ENCODE measurements at places on chromosomes 13 and 19.
A peak's percentile ranks its signal among the peaks of the same experiment; 100 is the strongest.

DNA sequence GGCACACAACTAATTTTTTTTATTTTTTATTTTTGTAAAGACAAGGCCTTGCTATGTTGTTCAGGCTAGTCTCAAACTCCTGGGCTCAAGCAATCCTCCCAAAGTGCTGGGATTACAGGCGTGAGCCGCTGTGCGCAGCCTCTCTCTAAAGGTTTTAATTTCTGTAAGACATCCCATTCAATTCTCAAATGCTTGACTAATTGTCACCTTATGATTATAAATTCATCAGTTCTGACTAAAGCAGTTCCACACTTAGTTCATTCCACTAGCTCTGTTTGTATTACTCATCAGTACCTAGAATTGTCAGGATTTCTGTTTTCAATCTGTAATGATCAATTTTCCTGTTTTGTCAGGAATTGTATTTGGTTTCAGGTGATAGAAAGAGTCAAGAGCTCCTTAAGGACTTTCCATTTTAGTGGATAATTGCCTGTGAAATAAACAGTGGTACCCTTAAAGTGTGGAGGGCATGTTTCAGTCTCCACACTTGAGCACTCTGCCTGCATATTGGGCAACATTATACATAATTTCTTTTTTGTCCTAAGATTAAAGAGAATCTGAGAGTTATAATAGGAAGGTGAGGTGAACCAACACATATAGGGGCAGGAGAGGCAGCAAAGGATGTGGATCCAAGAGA is 27.6 kb downstream of the GPALPP1 start:
- DNase-seq = no peak

DNA sequence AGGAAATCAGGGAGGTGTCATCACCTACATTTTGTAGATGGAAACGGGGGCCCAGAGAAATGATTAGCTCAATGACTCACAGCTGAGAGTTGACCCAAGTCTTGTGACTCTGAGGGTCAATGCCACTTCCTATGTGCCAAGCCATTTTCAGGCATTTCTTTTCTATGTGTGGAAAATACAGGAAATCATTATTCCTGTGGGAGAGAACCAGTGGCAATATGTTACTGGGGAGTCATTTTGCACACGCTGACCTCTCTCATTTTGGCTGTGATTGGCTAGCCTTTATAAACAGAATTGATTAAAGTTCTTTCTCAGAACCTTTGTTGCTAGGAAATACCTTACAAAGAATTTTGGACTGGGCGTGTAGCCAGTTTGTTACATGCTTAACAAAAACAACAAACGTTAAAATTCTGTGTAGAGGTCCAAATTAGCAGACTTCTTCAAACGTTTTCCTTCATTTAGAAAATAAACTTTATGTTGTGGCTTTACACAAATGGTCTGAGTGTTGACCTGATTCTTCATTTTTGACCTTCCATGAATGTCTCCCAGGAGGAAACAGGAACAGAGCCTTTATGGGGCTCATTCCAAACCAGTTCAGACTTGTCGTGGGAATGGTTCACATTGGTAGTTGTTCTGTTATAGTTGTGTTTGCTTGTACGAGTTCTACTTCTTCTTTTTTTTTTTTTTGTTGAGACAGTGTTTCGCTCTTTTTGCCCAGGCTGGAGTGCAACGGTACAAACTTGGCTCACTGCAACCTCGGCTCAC is 11.4 kb downstream of the PCCA start:
- DNase-seq = peak; percentile 92

GRCh38 chr13:24528816-24529398 is 16.3 kb upstream of the PARP4 start:
- no peak for DNase-seq

DNA sequence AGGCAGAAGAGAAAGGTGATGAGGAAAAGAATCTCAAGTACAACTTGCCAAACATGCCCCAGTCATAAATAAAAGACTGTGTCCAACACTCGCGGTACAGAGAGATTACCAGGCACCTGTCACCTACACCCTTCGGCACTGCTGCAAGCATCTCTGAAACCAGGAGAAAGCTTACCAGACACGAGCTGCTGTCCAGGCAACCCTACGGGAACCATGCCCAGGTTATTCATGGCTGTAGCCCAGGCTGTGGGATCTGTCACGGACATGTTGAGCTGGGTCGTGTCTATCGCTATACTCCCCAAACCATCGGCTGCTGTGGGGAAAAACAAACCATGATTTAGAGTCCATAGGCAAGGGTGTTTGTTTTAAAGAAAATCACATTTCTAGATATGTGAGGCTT is 375.0 kb downstream of the ENOX1 start:
- peak; percentile 39 for DNase-seq

DNA sequence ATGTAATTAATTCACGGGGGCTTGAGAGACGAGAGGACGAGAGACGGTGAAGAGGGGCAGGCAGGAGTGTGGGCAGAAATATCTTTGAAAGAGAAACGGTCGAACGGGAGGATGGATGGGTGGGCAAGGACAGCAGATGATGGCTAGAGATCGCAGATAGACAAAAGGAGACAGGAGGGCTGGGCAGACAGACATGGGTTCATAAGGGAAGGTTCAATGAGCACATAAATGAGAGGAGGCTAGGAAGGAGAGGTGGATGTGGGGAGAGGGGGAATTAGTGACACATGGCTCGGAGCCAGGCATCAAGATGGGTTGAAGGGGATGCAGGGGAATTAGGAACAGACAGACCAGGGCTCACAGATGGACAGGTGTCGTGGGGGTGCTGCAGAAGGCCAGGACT is 1.1 kb downstream of the SYT3 start:
- DNase-seq = no peak

All from fibroblast of lung (primary cell).